ENCODE measurements at places on chromosomes 7 and 10.

DNA sequence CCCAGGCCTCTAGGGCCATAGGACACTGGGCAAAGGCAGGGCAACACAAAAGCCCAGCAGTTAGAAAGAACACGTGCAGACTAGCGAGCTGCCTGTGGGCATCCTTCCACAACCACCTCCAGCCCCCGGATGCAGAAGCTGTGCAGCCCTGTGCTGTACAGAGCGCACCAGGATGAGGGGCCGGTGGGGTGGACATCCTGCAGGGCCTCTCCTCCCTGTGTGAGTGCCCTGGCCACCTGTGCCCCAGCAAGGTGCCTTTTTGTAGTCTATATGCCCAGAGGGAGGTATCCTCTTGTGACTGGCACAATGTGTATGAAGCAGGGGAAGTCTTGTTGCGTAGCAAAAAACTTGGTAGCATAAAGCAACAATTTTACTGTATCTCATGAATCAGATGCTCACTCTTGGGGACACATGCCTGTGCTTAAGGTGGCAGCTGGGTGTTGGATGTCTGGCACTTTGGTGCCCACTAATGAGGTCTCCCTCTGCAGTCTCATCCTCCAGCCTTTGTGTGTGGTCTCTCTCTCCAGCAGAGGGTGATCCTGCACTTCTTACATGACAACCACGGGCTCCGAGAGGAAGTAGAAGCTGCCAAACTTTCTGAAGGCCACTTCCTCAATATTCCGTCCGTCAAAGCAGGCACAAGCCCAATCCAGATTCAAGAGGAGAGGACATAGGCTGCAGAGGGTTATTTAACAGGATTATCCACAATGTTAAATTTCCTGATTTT, 8.7 kb downstream of the NCAPG2 start:
- H3K36me3 ChIP-seq, result no peaks in the 10 kb centered on the region
- peak overlapping the region; percentile 12 for H3K27ac ChIP-seq
- H3K27me3 ChIP-seq, result no peaks in the 10 kb centered on the region
- peaks cover 28% of the 10 kb centered on the region for H3K4me1 ChIP-seq

DNA sequence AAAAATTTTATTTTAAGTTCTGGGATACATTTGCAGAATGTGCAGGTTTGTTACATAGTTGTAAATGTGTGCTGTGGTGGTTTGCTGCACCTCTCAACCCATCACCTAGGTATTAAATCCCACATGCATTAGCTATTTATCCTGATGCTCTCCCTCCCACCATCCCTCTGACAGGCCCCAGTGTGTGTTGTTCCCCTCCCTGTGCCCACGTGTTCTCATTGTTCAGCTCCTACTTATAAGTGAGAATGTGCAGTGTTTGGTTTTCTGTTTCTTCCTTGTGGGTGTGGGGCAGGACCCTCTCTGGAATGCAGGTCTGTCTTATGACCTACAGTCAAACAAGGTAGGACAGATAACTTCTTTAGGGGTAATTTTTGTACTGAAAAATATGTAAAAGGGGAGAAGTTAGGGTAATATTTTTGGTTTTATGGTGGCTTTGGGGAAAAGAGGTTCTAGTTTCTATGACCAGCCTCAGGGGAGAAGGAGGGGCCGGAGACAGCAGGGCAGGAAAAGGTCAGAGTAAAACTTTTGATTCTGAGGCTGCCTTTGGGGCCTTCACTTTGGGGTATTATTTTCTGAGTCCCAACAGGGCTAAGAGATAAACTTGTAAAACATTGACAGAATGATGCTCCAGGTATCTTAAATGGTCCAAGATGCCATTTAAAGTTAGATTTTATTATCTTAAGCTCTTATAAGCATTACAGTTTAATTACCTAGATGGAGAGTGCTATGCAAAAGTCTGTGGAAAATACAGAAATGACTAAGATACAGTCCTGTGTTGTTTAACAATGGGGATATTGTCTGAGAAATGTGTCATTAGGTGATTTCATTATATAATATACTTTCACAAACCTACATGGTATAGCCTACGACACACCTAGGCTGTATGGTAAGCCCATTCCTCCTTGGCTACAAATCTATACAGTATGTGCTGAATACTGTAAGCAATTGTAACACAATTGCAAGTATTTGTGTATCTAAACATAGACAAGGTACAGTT, 354.8 kb downstream of the ABCA13 start:
- H3K27ac ChIP-seq, result no peak overlapping the region
- H3K4me1 ChIP-seq, result no peaks in the 10 kb centered on the region
- H3K27me3 ChIP-seq, result no peaks in the 10 kb centered on the region

- no peaks in the 10 kb centered on the region for H3K36me3 ChIP-seq
- H3K4me3 ChIP-seq, result no peak overlapping the region
- H3K27me3 ChIP-seq, result no peaks in the 10 kb centered on the region
- no peaks in the 10 kb centered on the region for H3K4me1 ChIP-seq
- no peak overlapping the region for H3K27ac ChIP-seq
Measured at GRCh38 chr7:9083837-9084236, 650.4 kb downstream of the NXPH1 start.

DNA sequence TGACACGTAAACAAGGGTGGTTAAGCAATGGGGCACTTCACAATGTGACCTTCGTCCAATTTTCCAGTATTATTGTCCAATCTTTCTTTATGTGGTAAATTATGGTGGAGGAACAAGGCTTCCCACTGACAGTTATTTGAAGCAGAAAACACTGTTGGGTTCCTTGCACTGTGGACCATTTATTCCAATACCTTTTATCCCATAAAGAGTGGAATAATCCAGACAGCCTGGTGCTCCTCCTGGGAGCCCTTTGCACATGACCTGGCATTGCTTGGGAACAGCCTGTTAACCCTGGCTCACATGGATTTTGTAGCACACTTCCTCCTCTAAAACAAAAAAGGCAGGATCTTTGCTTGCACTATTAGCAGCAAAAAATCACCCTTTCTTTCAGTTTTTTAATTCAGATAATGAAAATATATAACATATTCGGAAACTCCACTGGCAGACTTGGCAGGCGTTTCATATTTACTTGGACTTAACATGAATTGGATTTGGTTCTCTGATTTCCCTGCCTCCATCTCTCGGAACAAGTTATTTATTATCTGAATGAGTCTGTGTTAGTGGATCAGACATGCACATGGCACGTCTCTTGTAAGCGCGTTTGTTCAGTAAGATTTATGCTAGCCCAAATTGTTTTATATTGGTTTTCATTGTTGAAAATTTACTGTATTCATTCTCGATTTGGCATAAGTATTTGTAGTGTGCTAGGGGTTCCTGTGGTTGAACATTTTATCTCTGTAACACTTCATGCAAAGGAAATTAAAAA, 59.3 kb downstream of the BMPER start:
- no peak overlapping the region for H3K4me3 ChIP-seq
- no peaks in the 10 kb centered on the region for H3K4me1 ChIP-seq
- H3K27ac ChIP-seq, result no peak overlapping the region
- no peaks in the 10 kb centered on the region for H3K36me3 ChIP-seq
- no peaks in the 10 kb centered on the region for H3K27me3 ChIP-seq

DNA sequence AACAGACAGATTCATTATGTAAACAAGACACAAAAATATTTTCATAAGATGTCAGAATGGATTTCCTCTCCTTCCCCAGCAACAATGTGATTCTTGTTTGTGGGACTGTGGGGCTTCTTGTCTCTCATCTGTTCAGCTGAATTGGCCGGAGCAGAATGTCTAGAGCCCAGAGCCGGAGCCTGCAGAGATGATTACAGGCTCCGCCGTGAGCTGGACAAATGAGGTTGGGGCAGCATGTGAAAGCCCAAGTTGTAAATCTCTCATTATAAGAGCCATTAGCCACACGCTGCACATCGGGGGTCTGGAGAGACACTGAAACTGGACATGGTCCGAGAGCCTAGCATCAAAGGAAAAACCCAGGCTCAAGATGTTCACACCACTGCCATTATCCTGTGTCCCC, 137.0 kb upstream of the ADAM12 start:
- H3K4me3 ChIP-seq, result no peak overlapping the region
- no peaks in the 10 kb centered on the region for H3K27me3 ChIP-seq
- H3K36me3 ChIP-seq, result no peaks in the 10 kb centered on the region
- no peak for DNase-seq
- no peak overlapping the region for H3K27ac ChIP-seq

DNA sequence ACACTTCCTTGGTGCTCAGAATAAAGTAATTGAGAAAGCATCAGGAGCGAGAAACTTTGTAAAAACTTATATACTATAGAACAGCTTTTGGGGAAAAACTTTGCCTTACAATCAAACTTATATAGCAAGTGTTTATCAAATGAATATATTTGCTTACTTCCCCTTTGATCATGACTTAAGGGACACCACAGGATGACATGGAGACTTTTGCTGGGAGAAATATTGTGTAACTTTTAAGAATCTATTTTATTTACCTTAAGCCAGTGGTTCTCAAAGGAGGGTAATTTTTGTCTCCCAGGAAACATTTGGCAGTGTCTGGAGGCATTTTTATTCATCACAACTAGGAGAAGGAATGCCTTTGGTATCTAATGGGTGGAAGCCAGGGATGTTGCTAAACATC, 173.8 kb upstream of the HABP2 start:
- no peak for DNase-seq
- no peaks in the 10 kb centered on the region for H3K27me3 ChIP-seq
- no peak overlapping the region for H3K27ac ChIP-seq
- no peak overlapping the region for H3K4me3 ChIP-seq

- no peak for DNase-seq
- H3K27ac ChIP-seq, result no peak overlapping the region
- H3K4me3 ChIP-seq, result no peak overlapping the region
- H3K27me3 ChIP-seq, result no peaks in the 10 kb centered on the region
- H3K4me1 ChIP-seq, result no peaks in the 10 kb centered on the region
Measured at GRCh38 chr10:77879710-77880109, 46.8 kb downstream of the DLG5 start.

GRCh38 chr7:157279741-157280215, 57.0 kb upstream of the DNAJB6 start:
- peaks cover 9% of the 10 kb centered on the region for H3K27me3 ChIP-seq
- H3K27ac ChIP-seq, result no peak overlapping the region
- H3K4me1 ChIP-seq, result peaks cover 21% of the 10 kb centered on the region
- H3K36me3 ChIP-seq, result no peaks in the 10 kb centered on the region
- H3K4me3 ChIP-seq, result no peak overlapping the region

DNA sequence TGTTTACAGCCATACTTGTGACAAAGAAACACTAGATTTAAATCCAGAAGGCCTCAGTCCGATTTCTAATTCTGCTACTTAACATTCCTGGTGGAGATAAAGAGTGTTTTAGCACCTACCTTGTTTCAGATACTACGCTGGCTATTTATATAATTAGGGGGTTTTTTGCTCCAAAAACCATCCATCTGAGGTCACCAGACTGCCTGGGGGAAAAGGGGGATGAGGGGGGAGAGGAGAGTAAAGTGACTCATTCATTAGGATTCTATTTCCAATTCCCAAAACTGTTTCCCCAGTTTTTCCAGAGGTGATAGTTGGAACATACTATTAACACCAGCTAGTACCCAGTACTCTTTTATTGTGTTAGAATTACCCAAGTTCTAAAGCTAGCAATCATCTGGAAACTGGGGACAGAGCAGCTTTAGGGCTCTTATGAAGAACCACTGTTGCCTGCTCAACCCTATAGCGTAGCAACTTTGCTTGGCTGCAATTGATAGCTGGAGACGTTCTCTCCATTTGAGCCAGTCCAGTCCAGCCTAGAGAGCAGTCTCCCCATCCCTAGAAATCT, 6.6 kb downstream of the GCC1 start:
- no peaks in the 10 kb centered on the region for H3K27me3 ChIP-seq
- DNase-seq, result no peak
- no peak overlapping the region for H3K27ac ChIP-seq
- peaks cover 18% of the 10 kb centered on the region for H3K36me3 ChIP-seq

- H3K27me3 ChIP-seq, result peaks cover 12% of the 10 kb centered on the region
- no peaks in the 10 kb centered on the region for H3K36me3 ChIP-seq
- peaks cover 11% of the 10 kb centered on the region for H3K4me1 ChIP-seq
- DNase-seq, result no peak
Measured at GRCh38 chr7:22549051-22549450, 49.1 kb upstream of the STEAP1B start.

GRCh38 chr10:96610817-96611216, 24.0 kb upstream of the TM9SF3 start:
- H3K4me1 ChIP-seq, result peaks cover 9% of the 10 kb centered on the region
- no peaks in the 10 kb centered on the region for H3K27me3 ChIP-seq
- H3K27ac ChIP-seq, result no peak overlapping the region
- H3K36me3 ChIP-seq, result no peaks in the 10 kb centered on the region
- H3K4me3 ChIP-seq, result no peak overlapping the region

DNA sequence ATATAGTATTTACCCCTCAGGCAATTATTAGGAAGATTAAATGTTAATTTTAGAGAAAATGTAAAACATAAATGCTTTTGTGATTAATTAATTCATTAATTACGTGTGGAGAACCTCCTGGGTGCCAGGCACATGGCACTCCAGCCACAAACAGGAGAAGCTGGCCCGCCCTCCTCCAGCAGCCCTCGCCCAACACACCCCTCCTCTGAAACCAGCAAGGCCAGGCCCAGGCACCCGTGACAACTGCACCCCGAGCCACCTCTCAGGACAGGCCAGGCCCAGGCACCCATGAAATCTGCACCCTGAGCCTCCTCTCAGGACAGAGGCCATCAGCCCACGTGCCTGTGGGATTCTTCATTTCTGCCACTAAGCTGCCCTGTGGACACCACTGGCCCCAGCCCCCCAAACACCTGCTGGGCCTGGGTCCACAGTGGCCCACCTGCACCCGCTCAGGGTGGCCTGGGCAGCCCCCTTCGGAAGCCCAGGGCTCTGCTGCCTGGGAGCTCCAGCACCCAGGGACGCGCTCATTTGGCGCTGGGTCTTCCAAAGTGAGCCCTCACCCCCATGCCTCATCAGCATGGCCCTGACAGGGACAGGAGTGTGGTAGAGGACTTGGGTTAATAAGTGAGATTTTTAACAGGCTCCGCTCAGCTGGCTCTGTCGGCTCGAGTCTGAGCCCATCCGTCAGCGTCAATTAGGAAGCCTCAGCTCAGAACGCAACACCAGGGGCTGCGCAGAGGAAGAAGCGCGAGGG, 482.1 kb downstream of the DNAJB6 start:
- no peaks in the 10 kb centered on the region for H3K27me3 ChIP-seq
- no peak overlapping the region for H3K27ac ChIP-seq
- no peaks in the 10 kb centered on the region for H3K36me3 ChIP-seq
- no peak for DNase-seq
- H3K4me3 ChIP-seq, result no peak overlapping the region

GRCh38 chr10:99008054-99008453, 227.6 kb downstream of the HPSE2 start:
- H3K36me3 ChIP-seq, result no peaks in the 10 kb centered on the region
- no peak overlapping the region for H3K27ac ChIP-seq
- H3K27me3 ChIP-seq, result no peaks in the 10 kb centered on the region
- no peak for DNase-seq
- no peak overlapping the region for H3K4me3 ChIP-seq

GRCh38 chr7:55690-56248, 136.6 kb upstream of the FAM20C start:
- no peak for DNase-seq
- no peak overlapping the region for H3K27ac ChIP-seq
- H3K27me3 ChIP-seq, result no peaks in the 10 kb centered on the region

GRCh38 chr7:127245002-127245401, 7.7 kb downstream of the GRM8 start:
- no peaks in the 10 kb centered on the region for H3K4me1 ChIP-seq
- H3K4me3 ChIP-seq, result no peak overlapping the region
- no peaks in the 10 kb centered on the region for H3K27me3 ChIP-seq
- no peak overlapping the region for H3K27ac ChIP-seq
- H3K36me3 ChIP-seq, result no peaks in the 10 kb centered on the region

GRCh38 chr7:47283497-47284131, 298.3 kb downstream of the TNS3 start:
- H3K36me3 ChIP-seq, result no peaks in the 10 kb centered on the region
- no peaks in the 10 kb centered on the region for H3K27me3 ChIP-seq
- H3K4me3 ChIP-seq, result no peak overlapping the region
- no peak for DNase-seq
- no peaks in the 10 kb centered on the region for H3K4me1 ChIP-seq
- H3K27ac ChIP-seq, result no peak overlapping the region

GRCh38 chr10:72740528-72740927, 48.6 kb downstream of the MCU start:
- no peaks in the 10 kb centered on the region for H3K36me3 ChIP-seq
- H3K27me3 ChIP-seq, result no peaks in the 10 kb centered on the region
- DNase-seq, result no peak
- H3K4me3 ChIP-seq, result no peak overlapping the region

All from CD4-positive, alpha-beta memory T cell (primary cell).